ENCODE measurements at places on chromosomes 1 and 21. TPM values are rescaled to one million over a fixed set of nuclear protein-coding genes. Genes with fewer than 3 reads are reported as not detected.

GRCh38 chr1:193060938-193061337 is 1.5 kb downstream of the RO60 start:
- no peaks in the 10 kb centered on the region for H3K27me3 ChIP-seq
- no peak overlapping the region for H3K27ac ChIP-seq
- DNase-seq, result no peak
- H3K4me1 ChIP-seq, result peaks cover 10% of the 10 kb centered on the region
- peak overlapping the region; percentile 78 for H3K4me3 ChIP-seq
- no peaks in the 10 kb centered on the region for H3K36me3 ChIP-seq

DNA sequence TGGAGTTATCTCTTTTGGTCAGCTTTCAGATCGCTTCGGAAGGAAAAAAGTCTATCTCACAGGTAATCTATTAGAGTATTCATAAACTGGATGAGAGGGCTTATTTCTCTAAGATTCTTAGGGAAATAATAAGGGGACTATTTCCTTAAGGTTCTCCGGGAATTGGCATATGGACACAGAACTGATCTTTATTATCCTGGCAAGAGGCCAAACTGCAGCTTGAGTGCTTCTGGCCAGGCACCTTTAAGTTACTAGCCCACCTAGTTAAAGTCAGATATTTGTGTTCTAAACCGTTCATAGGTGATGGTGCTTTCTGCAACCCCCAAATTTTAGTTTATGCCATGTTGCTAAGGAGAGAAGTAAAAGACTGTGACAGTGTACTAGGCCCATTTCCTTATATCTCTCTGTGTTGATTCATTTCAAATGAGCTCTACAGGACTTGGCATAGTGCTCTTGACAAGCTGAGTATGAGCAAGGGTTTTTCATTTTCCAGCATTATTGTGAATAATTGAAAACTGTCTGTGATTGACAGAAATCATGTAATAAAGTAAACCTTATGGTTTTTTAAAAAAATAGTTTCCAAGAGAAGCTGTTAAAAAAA is 43.4 kb downstream of the SLC22A15 start:
- no peaks in the 10 kb centered on the region for H3K36me3 ChIP-seq
- no peak overlapping the region for H3K4me3 ChIP-seq
- no peaks in the 10 kb centered on the region for H3K27me3 ChIP-seq
- no peak for DNase-seq

DNA sequence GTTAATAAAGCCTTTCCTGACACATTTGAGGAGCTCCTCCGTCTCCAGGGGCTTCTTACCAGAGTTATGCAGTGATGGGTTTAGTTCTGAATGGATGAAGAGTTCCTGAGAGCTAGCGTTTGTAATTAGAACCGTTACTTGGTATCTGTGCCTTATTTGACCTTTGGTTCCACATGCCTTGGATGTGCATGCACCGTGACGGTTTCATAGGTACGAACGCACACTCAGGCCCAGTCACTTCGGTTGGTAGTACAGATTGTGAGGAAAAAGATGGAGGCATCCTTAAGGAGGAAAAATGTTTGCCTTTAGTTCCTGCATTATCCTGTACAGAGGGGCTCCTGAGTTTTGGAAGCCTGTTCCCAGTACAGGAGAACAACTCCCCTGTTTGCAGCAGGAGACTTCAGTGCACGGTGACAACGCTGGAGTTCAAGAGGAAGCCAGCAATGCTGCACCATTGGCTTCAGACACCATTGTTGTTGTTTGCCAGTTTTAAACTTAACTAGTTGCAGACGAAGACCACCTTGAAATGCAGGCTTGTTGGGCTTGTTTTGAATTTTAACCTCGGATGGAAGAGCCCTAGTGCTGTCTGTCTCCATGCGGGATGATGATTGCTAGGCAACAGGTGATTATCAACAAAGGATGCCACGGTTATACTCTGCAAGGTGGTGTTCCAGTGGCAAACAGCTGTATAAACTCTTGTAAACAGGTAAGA is 8.2 kb downstream of the RBM15 start:
- peaks cover 38% of the 10 kb centered on the region for H3K36me3 ChIP-seq
- H3K27me3 ChIP-seq, result no peaks in the 10 kb centered on the region
- H3K4me1 ChIP-seq, result peaks cover 80% of the 10 kb centered on the region
- peak overlapping the region; percentile 8 for H3K27ac ChIP-seq

DNA sequence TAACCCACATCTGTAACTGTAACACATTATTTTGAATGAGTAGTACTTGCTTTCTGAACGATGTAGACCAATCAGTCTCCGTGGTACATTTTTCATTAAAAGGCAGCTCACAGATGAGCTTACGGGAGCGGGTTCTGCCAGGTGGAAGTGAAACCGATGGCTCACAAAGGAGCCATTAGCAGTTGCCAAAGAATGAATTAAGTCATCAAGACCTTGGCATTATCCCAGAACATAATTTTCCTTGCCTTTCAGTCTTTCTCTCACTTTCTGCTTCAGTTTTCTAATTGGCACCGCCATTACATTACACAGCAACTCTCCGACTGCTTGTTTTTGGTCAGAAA is 33.5 kb upstream of the UTS2 start:
- H3K36me3 ChIP-seq, result no peaks in the 10 kb centered on the region
- no peak overlapping the region for H3K4me3 ChIP-seq
- no peaks in the 10 kb centered on the region for H3K27me3 ChIP-seq
- H3K4me1 ChIP-seq, result no peaks in the 10 kb centered on the region

DNA sequence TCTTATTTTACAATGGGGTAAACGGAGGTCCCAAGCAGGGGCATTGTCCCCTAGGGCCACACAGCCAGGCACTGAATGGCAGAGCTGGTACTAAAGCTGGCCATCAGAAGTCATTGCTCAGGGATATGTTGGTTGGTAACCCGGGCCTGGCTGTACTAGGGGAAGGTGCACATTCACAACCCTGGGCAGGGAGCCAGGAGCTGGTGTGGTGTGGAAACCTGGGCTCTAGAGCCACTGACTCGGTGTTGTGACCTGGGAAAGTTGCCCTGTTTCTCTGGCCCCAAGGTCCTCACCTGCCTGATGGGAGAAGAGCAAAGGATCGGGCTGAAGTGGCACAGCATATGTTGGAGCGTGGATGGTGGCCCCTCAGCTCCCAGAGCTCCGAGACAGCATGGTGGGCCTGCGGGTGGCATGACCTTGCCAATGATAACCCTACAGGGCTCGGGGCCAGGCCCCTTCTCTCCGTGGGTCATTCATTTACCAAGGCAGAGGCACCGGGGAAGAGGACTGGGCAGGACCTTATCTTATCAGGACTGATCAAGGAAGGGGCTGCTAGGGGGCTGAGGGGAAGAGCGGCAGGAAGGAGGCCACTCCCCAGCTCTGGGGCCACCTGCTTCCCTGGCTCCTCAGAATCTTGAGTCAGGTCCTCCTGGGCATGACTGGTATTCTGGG is 274.1 kb downstream of the TRABD2B start:
- no peak overlapping the region for H3K27ac ChIP-seq
- no peak for DNase-seq
- H3K4me3 ChIP-seq, result no peak overlapping the region
- peaks cover 8% of the 10 kb centered on the region for H3K4me1 ChIP-seq
- H3K36me3 ChIP-seq, result no peaks in the 10 kb centered on the region

DNA sequence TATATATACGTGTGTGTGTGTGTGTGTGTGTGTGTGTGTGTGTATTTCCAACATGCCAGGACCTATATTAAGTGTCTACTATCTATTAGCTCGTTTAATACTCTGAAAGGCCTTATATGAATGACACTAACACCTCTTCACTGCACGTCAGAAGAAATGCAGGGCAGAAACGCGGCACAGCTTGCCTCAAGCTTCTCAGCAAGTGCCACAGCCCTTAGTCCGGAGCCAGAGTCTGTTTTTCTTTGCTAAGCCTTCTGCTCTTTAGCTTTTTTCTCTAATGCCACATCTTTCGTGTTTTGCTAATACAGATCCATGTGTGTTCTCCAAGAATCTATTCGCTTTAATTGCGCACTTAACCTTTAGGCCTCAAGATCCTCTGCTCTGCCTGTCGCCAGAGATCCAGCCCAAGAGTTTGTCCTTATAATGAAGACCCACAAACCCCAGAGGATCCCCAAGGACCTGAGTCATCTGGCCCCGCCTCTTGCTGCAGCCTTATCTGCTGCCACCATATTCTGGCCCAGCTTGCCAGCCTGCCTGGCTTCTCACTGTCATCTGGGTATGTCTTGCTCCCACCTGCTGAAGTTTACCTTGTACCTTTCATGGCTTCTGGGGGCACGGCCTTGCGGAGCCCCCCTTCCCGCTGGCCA is 2.0 kb upstream of the TRIM58 start:
- no peaks in the 10 kb centered on the region for H3K4me1 ChIP-seq
- no peak overlapping the region for H3K27ac ChIP-seq
- no peaks in the 10 kb centered on the region for H3K27me3 ChIP-seq

Gene NR1I3
- not detected for total RNA-seq
